ENCODE measurements at places on chromosomes 7 and 10.

- no peak for DNase-seq
Observed at GRCh38 chr7:32053204-32053603, 17.0 kb downstream of the PDE1C start.

GRCh38 chr7:143452495-143452894 is 9.2 kb downstream of the TAS2R60 start:
- DNase-seq, result no peak

DNA sequence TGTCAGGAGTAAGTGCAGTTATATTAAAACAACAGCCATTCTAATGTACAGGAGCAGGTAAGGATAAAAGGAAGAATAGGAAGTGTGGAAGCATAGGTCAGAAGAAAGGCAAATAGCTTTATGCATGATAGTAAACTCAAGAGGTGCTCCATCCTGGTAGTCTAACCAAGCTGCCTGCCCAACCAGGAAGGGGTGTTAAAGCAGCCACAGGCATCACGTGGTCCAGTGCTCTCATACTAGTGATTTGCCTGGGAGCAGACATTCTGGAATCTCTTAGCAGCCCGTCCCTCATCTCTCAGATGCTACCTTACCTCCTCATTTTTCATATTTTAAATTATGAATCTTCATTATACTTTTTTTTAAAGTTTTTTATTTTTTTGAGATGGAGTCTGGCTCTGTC is 18.5 kb downstream of the ABRAXAS2 start:
- no peak for DNase-seq

- no peak for DNase-seq
Observed at GRCh38 chr7:142611566-142612236, 137.6 kb upstream of the PRSS1 start.

Data from amygdala (tissue), 56 donors.